Right lung (tissue), 10 donors: ENCODE measurements at places on chromosomes 16 and 17.
A peak's percentile ranks its signal among the peaks of the same experiment; 100 is the strongest.

DNA sequence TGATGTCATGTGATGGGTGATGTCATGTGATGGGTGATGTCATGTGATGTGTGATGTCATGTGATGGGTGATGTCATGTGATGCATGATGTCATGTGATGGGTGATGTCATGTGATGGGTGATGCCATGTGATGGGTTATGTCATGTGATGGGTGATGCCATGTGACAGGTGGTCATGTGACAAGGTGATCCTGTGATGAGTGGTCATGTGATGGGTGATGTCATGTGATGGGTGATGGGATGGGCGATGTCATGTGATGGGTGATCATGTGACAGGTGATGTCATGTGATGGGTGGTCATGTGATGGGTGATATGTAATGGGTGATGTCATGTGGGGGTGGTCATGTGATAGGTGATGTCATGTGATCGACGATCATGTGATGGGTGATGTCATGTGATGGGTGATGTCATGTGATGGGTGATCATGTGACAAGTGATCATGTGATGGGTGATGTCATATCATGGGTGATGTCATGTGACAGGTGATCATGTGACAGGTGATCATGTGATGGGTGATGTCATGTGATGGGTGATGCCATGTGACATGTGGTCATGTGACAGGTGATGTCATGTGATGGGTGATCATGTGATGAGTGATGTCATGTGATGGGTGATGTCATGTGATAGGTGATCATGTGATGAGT, 17.2 kb downstream of the CD300LB start:
- peak; percentile 13 for DNase-seq

- DNase-seq: no peak
Observed at GRCh38 chr16:4298761-4299522, 16.9 kb upstream of the GLIS2 start.

GRCh38 chr17:61427567-61427966, 24.7 kb upstream of the TBX4 start:
- no peak for DNase-seq

- peak; percentile 25 for DNase-seq
Observed at GRCh38 chr16:86383488-86384262, 126.7 kb upstream of the FOXF1 start.

GRCh38 chr17:48930435-48930873, 14.2 kb downstream of the SNF8 start:
- DNase-seq: no peak

DNA sequence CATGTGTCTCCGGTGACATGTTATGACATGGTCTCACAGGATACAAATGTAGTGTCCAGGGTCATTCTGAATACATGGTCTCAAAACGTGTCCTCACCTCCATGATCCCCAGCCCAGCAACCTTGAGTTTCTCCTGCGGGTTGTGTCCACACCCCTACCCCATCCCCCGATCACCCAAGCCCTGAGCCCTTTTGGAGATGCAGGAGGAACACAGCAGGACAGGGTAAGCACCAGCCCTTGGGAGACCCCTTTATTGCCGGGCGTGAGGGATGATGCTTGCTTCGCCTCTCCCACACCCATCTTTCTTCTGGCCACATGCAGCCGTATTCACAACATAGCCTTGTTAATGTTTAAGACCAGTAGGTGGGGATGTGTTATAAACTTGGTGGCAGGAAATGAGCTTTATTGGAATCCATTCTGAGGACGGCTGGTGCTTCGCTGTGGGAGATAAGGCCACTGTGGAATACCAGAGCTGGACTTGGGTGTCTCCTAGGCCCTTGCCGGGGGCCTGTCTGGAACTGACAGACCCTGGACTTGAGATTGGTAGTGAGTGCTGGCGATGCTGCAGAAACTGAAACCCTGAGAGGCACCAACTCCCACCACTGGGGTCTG, 5.5 kb downstream of the TMEM132E start:
- DNase-seq: no peak

GRCh38 chr16:10080051-10080772, 102.0 kb downstream of the GRIN2A start:
- DNase-seq: peak; percentile 5

DNA sequence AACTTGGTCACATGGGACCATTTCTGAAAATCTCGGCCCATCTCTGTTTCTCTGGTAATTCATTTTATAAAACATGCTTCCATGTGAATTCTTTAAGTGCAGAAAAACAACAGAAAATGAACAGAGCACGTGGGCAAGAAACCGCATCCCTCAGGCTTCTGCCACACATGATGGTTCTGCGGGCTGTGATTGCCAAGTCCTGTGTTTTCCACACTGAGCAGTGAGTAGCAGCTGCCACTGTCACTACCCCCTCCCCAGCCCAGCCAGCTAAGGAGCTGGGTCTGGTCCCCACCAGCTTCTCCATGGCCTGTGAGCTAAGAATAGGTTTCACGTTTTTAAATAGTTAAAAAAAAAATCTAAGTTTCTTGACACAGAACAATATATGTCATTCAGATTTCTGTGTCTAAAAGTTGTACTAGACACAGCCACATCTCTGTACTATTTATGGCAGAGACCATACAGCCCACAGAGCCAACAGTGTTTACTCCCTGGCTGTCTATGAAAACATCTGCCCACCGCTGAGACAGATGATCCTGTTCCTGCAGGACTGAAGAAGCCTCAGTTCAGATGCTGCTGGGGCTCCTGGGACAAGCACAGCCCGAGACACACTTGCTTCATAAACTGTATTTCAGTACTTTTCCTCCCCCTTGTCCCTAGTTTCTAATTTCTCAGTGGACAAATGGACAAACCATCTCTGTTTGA, 41.5 kb downstream of the USP22 start:
- DNase-seq: no peak

- DNase-seq: no peak
Observed at GRCh38 chr16:16075488-16076422, 126.3 kb downstream of the ABCC1 start.

- no peak for DNase-seq
Observed at GRCh38 chr16:26802965-26803364, 263.8 kb upstream of the C16orf82 start.

DNA sequence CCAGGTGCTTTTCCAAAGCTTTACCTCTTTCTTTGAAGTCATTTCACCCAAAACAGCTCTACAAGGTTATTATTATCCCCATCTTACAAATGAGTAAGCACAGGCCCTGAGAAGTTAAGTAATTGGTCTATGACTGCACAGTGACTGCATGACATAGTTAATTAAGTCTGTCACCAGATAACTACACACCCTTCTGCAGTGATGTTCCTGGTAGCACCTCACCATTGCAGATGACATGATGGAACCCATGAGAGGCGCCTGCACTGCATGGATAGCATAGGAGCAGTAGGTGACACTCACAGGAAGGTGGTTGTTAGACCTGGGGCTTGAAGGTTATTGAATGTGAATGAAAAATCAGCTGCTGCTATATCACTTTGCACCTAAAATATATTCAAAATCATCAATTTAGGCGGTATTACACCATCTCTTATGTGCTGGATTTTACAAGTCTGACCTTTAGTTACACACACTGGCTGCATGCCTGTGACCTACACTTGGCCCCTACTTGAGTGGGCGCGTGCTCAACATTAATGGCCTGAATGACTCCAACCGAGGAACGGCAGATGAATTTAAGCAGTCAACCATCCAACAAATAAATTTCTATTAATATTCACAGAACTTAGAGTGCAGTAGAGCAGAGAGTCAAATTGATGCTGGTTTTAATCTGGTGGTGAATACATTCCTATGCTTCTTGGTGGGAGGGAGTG, 239.6 kb downstream of the CDH11 start:
- no peak for DNase-seq

- DNase-seq: no peak
Observed at GRCh38 chr17:1012823-1013728, 16.1 kb downstream of the TIMM22 start.

DNA sequence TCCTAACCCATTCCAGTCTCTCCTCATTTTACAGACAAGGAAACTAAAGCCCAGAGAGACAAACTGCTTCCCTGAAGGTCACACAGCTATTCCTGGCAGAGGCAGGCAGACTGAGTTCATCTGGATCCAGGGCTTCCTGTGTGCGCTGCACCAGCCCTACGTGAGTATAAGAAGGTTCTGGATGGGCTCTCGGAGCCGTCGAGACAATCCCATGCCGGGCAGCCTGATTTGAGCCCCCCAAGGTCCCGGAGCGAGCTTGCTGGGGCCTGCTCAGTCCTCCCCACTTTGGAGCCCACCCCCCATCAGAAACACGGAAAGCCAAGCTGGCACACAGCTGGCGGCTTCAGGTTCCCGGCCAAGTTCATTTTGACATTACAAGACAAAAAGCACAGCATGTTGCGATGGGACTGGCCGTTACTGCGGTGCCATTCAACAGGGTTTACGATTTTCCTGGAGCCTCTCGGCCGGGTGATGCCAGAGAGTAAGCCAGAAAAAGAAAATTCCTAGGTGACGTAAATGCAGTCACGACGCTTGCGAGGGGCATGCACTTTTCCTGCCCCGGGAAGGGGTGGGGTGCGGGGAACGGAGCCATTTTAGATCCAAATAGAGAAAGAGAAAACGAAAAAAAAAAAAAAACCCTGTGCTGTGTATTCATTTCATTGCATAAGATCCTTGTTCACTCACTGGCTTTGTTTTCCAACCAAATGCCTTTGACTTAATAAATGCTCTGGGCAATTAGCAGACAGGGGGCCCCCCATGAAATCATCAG, 167.1 kb upstream of the FOXF1 start:
- DNase-seq: peak; percentile 75

- no peak for DNase-seq
Observed at GRCh38 chr17:60535382-60536279, 9.6 kb upstream of the APPBP2 start.

DNA sequence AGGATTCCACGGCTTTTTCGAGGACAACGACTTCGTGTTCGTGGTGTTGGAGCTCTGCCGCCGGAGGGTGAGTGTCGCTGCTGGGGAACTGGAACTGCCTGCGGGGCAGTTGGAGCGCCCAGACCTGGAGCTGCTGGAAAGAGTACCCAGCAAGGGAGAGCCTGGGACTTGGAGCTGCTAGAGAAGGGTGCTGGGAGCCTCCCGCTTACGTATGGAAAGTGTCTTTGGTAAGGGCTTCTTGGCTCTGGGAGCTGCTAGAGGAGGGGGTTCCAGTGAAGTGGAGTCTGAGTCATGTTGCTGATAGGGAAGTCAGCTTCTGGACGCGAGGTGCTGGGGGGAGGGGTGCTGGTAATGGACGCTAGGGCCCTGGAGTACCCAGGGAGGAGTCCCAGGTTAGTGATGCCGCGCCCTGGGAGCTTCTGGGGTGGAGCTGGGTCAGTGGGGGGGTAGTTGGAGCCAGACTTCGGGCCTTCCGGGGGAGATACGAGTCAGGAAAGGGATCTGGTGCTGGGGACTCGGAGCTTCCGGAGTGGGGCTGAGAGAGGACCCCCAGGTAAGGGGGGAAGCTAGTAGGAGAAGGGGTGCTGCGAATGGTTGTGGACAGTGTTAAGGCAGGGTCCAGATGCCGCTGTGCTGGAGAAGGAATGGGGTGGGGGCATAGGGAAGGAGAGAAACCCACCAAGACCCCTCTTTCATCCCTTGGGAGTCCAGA, 741 bp downstream of the PLK1 start:
- peak; percentile 5 for DNase-seq

DNA sequence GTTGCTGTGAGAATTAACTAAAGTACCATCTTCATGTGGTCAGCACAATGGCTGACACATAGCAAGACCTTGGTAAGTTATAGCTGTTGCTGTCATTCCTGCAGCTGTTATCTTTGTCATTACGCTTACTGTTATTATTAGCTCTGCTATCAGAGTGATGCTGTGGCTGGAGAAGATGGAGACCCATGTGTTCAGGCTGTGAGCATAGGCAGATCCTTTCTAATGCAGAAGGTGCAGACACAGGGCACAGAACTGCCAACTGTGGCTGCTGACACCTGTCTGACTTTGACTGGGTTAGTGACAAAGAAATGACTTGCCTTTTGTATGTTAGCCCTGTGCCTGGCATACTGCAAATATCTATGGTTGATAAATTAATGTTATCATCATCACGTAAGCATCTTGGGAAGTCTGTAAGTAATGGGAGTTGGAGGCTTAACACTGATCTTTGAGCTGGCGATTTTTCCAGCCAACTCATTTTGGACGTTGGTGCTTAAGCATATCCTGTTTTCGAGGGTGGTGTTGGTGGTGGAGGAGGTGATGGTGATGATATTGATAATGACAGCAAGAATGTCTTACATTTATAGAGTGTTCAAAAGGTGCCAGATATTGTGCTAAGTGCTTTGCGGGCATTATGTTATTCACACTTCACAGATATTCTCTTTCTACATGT, 695.3 kb downstream of the WWOX start:
- no peak for DNase-seq

DNA sequence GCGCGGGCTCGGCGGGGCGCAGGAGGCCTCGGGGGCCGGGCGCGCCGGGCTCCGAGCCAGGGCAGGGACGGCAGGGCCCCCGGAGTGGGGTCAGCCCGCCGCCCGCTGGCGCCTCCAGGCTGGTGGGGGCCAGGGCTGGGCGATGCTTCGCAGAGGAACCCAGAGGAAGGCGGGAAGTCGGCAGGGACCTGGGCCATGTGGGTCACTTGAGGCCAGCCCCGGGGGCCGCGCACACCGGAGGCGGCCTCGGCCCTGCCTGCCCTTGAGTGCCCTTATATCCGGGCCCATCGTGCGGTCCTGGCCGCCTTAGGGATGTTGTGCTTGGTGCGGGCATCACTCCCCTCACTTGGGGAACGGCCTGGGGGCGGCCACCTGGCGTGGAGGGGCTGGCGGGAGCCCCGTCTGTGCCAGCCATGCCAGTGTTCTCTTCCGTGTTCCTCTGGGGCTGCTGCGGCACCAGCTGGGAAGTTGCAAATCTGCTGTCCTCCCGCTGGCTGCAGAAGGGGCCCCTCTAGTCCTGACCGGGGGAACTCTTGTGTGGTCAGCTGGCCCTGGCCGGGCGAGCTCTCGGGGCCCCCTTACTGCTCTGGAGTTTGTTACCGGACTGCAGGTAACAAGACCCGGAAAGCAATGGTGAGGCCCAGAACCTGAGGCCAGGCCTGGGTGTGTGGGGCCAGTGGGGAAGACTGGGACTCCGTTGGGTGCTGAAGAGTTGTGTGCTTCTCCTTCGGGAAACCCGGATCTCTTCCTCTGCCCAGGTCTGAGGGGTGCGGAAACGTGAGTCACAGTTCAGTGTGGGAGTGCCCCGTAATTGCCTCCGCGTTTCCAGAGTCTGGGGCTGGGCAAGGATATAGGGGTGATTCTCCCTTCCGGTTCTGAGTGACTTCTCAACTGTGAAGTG, 849 bp downstream of the CAPN15 start:
- no peak for DNase-seq

DNA sequence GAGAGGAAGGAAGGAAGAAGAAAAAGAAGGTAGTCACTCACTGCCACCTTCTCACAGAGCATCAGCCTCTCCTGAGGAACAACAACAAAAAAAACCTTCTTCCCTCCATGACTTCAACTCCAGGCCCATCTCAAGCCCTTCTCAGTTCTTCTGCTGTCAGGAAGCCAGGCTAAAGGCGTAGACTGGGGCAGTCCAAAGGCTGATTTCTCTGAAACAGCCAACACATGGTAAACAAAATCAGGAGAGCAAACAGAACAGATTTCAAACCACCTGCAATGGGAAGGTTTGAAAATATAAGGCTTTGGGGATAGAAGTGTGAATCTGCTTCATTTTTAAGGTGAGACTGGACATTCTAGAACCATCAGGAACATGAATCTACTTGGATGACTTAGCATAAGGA, 157.3 kb upstream of the DNAH9 start:
- no peak for DNase-seq

- no peak for DNase-seq
Observed at GRCh38 chr17:62713086-62713881, 85.8 kb downstream of the MRC2 start.

GRCh38 chr17:63997341-63998048, 656 bp upstream of the PRR29 start:
- no peak for DNase-seq

- no peak for DNase-seq
Observed at GRCh38 chr17:17182598-17183136, 23.5 kb downstream of the PLD6 start.
